Epithelial cell of proximal tubule (primary cell): ENCODE measurements at places on chromosomes 11 and 22. TPM values are rescaled to one million over a fixed set of nuclear protein-coding genes. Genes with fewer than 3 reads are reported as not detected.

Gene SDHAF2
- total RNA-seq: 34.4 and 63.2 TPM in 2 replicates

Gene SPI1
- not detected in 2 replicates for total RNA-seq

Gene RAC2
- total RNA-seq: 51.9 and 58.2 TPM in 2 replicates

DNA sequence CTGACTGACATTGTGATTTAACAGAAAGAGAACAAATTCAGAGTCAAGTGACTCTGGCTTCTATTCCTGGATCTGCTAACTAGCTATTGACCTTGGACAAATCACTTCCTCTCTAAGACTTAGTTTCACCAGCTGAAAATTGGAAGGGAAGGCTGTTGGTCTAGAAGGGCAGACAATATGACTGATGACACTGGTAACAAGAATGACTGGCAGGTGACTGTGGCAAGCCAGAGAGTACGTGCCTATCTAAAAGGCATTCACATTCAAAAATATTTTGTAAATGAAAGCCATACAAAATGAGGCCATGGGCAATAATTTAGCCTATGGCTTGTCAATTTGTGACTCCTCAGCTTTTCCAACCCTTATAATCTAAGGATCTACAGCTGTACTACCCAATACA is 23.5 kb downstream of the SERGEF start:
- no peak for DNase-seq

- DNase-seq: no peak
Measured at GRCh38 chr11:80365980-80366379, 925.1 kb upstream of the TENM4 start.

- no peak for DNase-seq
Measured at GRCh38 chr11:100930185-100930778, 199.3 kb downstream of the PGR start.

- no peak for DNase-seq
Measured at GRCh38 chr11:63906585-63906984, 10.4 kb downstream of the RCOR2 start.

DNA sequence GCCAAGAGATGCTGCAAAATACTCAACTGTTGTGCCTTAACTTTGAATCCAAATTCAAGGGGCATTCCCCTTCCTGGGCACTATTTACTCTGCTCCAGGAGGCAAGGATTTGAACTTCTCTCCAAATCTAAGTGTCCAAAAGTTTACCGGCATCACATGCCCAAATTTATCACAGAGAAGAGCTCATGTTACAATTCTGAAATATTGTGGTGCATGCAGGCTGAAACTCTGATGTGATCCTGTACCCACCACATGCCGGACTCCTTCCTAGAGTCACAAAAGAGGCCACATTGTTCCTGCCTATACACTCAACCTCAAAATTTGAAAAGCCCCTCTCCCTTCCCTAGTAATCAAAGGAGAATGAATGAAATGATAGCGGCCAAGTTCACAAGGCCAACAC is 1.3 kb downstream of the TRAF6 start:
- DNase-seq: no peak

GRCh38 chr11:112615891-112616290 is 345.3 kb upstream of the NCAM1 start:
- no peak for DNase-seq

- no peak for DNase-seq
Measured at GRCh38 chr11:104713401-104713800, 184.9 kb downstream of the CASP12 start.

GRCh38 chr11:121561240-121561639 is 108.5 kb upstream of the SORL1-AS1 start:
- DNase-seq: no peak

GRCh38 chr22:45867118-45867905 is 109.7 kb downstream of the WNT7B start:
- DNase-seq: no peak

DNA sequence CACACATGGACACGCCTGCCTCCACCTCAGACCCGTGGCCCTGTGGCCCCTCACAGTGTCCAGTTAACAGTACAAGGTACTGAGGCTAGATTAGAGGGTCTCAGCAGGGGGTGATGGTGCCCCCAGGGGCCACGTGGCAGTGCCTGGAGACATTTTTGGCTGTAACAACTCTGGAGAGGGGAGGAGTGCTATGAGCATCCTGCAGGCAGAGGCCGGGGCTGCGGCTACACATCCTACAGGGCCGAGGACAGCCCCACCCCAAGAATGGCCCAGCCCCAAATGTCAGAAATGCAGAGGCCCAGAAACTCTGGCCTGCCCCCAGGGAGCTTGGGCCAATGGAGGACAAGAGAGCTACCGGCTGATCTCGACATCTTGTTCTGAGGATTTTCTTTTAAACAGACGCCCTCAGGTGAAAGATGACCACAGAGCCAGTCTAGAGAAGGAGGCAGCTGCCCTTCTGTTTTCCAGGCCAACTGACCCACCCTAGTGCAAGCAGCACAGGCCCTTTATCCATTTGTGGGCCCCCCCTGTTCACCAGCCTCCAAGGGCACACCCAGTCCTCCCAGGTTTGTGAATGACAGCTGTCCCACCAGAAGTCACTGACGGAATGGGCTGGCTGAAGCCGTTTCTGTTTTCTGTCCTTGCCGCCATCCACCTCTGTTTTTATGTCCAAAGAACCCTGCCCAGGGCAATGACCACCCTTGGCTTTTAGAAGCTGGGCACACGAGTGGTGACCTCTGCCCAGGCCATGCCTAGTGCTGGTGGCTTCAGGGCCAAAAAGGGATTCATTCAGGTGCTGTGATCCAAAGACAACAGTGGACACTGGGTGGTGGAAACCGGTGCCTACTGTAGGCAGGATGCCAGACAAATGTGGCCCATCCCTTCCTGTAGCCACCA is 85.2 kb upstream of the LINC01488 start:
- no peak for DNase-seq

DNA sequence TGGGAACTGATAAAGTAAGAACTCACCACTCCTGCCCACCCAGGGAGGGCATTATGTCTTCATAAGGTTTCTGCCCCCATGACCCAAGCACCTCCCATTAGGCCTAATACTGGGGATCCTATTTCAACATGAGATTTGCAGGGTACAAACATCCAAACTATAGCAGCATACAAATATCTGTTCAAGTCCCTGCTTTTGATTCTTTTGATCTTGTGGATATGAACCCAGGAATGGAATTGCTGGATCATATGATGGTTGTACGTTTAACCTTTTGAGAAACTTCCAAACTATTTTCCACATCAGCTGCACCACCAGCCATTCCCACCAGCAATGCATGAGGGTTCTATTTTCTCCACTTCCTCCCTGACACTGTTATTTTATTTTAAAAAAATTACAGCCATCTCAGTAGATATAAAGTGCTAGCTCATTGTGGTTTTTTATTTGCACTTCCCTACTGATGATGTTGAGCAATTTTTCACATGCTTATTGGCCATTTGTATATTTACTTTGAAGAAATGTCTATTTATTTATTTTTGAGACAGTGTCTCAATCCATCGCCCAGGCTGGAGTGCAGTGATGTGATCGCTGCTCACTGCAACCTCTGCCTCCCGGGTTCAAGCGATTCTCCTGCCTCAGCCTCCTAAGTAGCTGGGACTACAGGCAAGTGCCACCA is 7.1 kb upstream of the ATG16L2 start:
- no peak for DNase-seq
